ENCODE measurements at places on chromosomes 4 and X.

GRCh38 chrX:7614616-7615015, 228.4 kb upstream of the VCX start:
- peak; percentile 93 for DNase-seq

GRCh38 chr4:20676501-20677197, 23.6 kb upstream of the PACRGL start:
- no peak for DNase-seq

- DNase-seq = no peak
Observed at GRCh38 chr4:80305466-80305865, 30.1 kb upstream of the CFAP299 start.

- DNase-seq = peak; percentile 56
Observed at GRCh38 chr4:133148690-133149363, at the start of gene PCDH10. Gene PCDH10, plus strand, starts transcription at chr4:133149294. Its CDS starts 847 bp downstream, at chr4:133150141.

- DNase-seq = no peak
Observed at GRCh38 chr4:16938512-16939040, 40.1 kb upstream of the LDB2 start.

- DNase-seq = no peak
Observed at GRCh38 chr4:14771504-14772175, 230.6 kb upstream of the CPEB2 start.

GRCh38 chr4:1973218-1973617, 35.6 kb downstream of the NELFA start:
- DNase-seq = no peak

DNA sequence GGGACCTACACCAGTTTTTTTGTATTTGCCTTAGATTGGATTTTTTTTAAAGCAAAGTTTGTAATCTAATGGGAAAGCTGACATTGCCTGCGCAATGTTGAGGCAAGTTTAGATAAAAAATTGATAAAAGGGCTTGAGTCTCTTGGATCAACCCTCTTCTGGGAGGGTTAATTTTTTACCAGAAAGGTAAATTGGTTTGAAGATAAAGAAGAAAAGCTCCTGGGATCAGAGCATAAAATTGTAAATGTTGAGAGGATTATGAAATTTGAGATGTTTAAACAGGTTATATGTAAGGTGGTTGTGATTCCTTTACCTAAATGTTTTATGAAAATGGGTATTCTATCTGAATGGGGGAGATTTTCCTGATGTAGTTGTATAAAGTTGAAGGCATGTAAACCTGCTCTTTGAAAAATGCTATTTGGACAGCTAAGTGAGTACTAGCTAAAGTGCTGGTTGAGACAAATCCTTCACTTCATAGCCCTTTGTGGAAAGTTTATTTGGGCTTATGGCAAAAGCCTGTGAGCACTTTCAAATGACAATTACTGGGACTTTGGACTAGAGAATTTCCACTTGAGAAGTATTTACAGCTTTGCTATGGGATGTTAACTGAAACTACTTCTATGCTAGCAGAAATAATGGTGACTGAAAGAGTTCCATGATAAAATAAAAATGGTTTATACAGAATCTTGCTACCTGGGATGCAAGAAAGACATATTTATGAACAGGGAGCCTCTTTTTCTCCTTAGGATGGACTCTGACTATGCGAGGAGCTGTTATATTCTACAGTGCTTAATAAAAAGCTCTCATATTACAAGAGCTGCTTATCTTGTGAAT, 56.2 kb downstream of the UGT2B10 start:
- DNase-seq = no peak

DNA sequence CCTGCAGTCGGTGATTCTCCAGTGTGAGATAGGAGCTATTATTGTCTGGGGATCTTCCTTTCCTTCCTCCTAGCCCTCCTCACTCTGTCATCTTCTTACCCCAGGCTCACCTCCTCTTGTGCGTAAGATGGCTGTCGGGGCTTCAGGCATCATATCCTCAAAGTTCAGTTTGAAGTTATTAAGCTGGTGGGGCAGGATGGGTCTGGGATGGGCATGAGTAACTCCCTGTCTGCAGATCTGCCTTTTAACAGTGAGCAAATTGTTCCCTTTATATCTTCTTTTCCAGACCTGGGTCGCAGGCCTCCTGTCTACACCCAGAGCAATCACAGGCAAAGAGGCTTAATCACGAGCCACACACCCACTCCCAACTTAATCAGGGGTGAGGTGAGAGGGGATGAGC, 900 bp upstream of the MTMR1 start:
- DNase-seq = no peak

DNA sequence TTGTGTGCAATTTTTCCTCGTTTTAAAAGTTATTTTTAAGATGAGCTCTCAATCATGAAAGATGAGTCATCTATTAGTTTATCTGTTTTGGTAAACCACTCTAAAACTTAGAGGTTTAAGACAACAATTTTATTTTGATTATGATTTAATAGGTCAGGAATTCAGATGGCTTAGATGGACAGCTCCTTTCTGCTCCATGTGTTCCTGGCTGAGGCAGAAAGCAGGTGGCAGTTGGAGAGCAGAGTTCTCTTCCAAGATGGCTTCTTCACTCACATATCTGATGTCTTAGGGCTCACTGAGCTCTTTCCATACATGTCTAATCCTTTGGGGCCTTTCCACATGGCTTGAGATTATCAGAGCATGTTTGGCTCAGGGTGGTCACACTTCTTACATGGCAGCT, 48.3 kb upstream of the GRPR start:
- no peak for DNase-seq

DNA sequence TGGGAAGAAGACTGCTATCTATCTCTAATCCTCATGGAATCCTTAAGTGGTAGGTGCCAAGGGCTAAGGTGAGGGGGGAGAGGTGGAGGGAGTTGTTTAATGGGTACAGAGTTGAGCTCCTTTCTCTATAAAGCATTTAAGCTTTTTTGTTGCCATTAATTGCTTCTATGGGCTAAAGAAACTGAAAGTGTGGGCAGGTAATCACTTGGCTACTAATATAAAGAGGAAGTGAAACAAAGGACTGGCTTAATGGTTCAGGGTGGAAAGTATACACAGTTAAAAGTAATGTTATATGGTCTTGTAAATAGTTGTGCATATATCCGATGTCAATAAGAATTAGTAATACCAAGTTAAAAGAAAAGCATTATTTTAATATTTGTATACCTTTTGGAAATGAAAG, 83.9 kb downstream of the POLA1 start:
- DNase-seq = no peak

DNA sequence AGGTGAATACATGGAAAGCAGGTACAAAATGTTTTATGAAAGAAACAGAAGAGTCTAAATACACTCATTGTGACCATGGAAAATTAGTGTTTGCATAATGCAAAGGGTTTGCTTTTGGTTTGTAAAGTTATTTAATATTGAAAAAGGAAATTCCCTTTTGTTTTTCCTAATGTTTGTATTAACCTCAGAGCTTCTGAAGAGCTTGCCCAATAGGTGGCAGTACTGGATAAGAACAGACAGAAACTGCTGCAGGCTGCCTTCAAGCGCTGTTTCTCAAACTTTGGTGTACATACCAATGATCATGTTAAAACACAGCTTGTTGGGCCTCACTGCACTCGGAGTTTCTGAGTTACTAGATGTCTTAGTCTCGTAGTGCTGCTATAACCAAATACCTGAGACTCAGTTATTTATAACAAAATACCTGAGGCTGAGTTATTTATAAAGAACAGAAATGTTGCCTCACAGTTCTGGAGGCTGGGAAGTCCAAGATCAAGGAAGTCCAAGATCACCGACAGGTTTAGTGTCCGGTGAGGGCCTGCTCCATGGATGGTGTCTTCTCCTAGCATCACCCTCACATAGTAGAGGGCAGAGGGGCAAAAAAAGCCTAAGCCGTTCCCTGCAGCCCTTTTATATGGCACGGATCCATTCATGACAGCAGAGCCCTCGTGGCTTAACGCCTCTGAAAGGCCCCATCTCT, 54.2 kb downstream of the SUPT20HL2 start:
- peak; percentile 30 for DNase-seq

DNA sequence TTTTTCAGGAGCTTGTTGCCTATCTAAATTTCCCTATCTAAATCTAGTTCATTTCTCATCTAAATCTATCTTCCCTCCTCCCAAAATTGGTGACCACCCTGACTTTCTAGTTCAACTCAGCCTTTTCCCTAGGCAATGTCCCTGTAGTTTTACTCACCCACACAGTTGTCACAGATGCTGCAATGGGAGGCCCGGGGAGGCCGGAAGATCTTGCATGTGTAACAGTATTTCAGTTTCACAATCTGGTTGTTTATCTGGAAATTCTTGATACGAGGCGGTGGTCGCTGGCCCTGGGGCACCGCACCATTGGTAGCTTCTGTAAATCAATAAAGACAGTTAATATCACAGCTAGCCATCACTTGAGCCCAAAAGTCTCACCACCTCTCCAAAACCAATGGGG, 20.2 kb downstream of the ZDHHC9 start:
- no peak for DNase-seq

GRCh38 chr4:180695851-180696250, 1547.4 kb upstream of the TENM3 start:
- DNase-seq = no peak

DNA sequence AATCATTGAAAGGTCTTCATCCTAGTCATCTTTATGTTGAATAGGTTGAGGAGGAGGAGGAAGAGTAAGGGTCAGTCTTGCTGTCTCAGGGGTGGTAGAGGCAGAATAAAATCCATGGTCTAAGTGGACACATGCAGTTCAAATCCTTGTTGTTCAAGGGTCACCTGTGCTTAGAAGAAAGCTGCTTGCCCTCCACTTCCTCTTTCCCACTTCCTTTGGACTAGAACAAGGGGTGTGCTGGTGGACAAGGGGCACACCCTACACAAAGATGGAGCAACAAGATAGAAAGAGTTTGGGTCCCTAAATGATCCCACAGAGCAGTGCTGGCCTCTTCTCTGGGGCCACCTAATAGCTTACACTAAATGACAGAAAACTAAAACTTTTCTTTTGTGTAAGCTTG, 47.9 kb downstream of the HSD17B13 start:
- DNase-seq = no peak

- no peak for DNase-seq
Observed at GRCh38 chr4:83629945-83630721, 94.2 kb downstream of the GPAT3 start.

- DNase-seq = no peak
Observed at GRCh38 chr4:16006771-16007446, 43.9 kb upstream of the FGFBP2 start.

DNA sequence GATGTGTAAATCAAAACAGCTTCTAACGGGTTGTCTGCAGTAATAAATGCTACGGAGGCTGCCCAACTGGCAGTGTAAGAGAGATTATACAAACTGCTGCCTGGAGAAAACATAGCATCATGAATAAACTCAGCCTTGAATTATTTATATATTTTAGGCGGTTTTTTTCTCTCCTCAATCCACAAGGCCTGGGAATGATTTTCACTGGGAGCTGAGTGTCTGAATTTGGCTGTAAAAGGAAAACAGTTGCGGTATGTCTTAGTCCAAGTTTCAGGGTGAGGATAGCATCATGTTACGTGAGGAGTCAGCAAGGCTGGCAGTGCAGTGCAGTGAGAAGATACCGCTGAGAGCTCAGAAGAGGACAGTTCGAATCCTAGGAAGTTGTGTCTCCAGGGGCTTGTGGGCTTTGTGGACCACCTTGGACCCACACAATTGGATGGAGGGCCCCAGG, 291.5 kb upstream of the BOD1L1 start:
- DNase-seq = no peak

DNA sequence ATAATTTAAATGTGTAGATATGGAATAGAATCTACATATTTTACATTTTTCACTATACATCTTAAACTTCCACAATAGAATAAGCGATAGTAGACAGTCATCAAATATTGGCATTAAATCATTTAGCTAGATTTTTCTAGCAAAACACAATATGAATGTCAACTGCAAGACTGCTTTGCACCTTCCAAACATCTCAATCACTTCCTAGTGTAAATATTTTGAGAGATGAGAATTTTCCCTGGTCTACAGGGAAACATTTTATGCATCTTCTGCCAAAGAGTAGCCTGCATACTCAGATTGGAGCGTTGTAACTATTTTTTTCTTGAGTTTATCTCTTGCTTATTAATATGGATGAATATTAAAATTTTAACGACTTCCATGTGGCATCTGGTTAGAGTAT, 897.4 kb downstream of the CENPC start:
- DNase-seq = no peak

DNA sequence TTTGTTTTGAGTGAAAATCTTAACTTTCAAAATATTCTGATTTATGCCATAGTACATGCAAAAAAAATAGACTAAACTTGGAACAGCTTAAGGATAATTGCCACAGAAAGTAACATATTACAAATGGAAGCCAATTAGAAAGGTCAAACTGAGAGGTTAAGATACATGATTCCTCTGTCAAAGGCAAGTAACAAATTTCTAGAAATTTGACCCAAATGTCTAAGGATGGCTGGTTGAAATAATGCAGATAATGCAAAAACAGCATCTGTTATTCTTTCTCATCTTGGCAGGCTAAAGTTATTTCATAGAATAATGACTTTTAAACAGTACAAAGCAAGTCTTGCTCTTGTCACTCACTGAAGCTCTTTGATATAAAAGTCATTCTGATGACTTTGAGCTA, 10.5 kb downstream of the FGF5 start:
- no peak for DNase-seq

DNA sequence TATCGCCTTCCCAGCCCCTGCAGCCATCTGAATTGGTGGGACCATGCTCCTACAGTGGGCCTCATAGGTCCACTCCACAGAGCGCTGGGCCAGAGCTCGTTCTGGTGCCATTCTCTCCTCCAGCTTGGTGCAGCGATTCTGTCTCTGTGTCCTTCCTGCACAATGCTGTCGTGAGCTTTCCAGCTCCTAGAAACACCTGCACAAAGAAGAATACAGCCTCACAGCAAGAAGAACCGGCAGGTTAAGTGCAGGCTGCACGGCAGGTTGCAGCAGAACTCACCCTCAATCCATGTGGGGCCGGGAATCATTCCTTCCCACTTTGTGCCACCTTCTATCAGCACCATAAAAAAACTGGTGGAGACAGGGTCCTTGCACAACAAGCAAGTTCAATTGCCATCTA, 101.2 kb upstream of the ENPP6 start:
- DNase-seq = no peak

- peak; percentile 27 for DNase-seq
Observed at GRCh38 chr4:41258783-41259182, 2.1 kb downstream of the UCHL1 start.

- DNase-seq = no peak
Observed at GRCh38 chr4:84699001-84699671, 116.2 kb downstream of the CDS1 start.

GRCh38 chrX:148269513-148269912, 230.9 kb upstream of the AFF2 start:
- no peak for DNase-seq

Measured in NCI-H1092 (cell line).